ENCODE measurements at places on chromosomes 2 and 18.

GRCh38 chr2:131425231-131425941, 50.5 kb upstream of the TUBA3D start:
- DNase-seq: no peak

DNA sequence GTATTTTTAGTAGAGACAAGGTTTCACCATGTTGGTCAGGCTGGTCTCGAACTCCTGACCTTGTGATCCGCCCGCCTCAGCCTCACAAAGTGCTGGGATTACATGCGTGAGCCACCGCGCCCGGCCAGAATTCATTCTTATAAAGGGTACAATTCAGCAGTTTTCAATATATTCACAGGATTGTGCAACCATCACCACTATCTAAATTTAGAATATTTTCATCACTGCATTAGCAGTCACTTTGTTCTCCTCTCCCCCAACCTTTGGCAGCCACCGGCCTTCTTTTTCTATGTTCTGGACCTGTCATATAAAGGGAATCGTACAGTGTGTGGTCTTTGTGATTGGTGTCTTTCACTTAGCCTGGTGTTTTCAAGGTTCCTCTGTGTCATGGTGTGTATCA, 40.7 kb downstream of the TCF7L1 start:
- no peak for DNase-seq

GRCh38 chr2:220451438-220451837, 824.0 kb downstream of the SLC4A3 start:
- no peak for DNase-seq

DNA sequence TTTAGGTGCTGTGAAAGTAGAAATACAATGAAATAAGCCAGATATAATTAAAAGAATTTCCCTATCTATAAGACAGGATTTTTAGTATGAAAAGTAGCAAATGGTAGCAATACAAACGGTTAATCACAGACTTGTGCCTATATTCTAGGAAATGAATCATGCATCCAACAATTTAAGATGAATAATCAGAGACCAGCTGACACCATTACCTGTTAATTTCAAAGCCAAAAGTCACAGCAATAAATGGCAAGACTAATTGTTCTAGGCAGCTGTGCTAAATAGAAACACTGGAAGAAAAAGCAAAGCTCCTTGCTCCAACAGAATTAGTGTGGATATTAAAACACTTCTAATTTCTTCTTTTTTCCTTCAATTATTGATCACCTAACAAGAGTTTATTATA, 35.1 kb upstream of the MPP4 start:
- DNase-seq: no peak

DNA sequence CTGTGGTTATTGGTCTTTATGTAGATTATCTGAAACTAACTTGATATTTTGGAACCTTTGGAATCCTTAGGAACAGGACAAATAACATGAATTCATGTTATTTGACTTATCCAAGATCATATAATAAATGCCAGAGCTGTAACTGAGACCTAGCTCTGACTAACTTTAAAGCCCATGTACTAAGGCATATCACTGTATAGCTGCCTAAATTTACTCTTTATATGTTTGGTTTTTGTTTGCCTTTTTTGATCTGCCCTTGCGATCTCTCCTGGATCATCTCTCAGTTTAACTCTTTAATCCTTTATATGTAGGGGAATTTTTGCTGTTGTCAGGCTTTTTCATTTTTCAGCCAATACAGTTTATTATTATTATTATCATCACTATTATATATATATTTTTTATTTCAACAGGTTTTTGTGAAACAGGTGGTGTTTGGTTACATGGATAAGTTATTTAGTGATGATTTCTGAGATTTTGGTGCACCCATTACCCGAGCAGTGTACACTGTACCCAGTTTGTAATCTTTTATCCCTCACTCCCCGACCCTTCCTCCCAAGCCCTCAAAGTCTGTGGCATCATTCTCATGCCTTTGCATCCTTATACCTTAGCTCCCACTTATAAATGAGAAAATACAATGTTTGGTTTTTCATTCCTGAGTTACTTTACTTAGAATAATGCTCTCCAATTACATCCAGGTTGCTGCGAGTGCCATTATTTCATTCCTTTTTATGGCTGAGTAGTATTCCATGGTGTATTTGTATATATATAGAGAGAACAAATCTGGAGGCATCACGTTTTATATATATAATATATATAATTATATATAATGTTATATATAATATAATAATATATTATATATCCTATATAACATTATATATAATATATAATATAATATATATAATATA, 48.9 kb downstream of the APLF start:
- no peak for DNase-seq

DNA sequence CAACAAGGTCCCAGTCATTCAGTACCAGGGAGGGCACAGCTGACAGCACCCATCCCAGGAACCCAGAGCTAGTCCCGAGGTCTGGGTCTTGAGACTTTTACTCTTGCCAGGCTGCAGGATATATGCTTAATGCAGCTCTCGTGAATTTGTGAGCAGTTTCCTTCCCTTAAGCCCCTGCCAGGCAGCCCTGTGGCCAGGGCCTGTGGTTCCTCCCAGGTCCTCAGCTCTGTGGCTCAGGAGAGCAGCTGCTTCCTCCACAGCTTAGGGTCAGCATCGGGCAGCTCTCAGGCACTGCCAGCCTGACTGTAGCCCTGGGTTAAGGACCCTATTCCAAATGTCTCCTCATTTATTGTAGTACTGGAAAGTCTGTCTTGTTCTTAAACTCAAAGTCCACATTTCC, 1384.8 kb downstream of the RPIA start:
- DNase-seq: no peak

GRCh38 chr2:189234991-189235390, 55.4 kb upstream of the COL5A2 start:
- DNase-seq: no peak

Measured in liver (tissue), 10 donors.